ENCODE measurements at places on chromosomes 3 and 15. TPM values are rescaled to one million over a fixed set of nuclear protein-coding genes. Genes with fewer than 3 reads are reported as not detected.

Gene CHRM5
- polyA plus RNA-seq: not detected

Gene ZNF619
- 1.6 TPM for polyA plus RNA-seq

Gene CHRFAM7A
- polyA plus RNA-seq: 0.67 TPM

Gene SCN11A
- 0.07 TPM for polyA plus RNA-seq

Measured in adipose tissue (tissue), 3 donors.